ENCODE measurements at places on chromosomes 7 and 10. TPM values are rescaled to one million over a fixed set of nuclear protein-coding genes. Genes with fewer than 3 reads are reported as not detected.
A peak's percentile ranks its signal among the peaks of the same experiment; 100 is the strongest.

The GNA12 gene
- total RNA-seq = 17.4 TPM

The KAZALD1 gene
- total RNA-seq = not detected

The GIMAP8 gene
- total RNA-seq = 29.2 TPM

GRCh38 chr7:26587536-26587935, 276.9 kb downstream of the SKAP2 start:
- DNase-seq = no peak

DNA sequence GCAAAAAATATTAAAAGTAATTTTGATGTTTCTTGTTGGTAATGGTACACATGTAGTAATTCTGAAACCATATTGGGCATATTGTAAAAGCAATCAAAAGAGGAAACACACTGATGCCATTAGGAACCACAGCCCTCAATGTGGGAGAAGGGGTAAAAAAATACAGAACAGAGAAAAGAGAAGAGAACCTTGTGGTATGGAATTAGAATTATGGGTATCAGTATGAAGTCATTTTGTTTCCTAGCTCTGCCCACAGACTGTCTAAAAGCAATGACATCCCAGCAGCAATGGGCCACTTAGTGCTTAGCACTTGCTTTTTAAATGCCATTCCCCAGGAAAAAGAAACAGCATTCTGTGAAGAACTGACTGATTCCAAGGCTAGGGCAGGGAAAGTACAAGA, 61.5 kb downstream of the CPVL start:
- no peak for DNase-seq

DNA sequence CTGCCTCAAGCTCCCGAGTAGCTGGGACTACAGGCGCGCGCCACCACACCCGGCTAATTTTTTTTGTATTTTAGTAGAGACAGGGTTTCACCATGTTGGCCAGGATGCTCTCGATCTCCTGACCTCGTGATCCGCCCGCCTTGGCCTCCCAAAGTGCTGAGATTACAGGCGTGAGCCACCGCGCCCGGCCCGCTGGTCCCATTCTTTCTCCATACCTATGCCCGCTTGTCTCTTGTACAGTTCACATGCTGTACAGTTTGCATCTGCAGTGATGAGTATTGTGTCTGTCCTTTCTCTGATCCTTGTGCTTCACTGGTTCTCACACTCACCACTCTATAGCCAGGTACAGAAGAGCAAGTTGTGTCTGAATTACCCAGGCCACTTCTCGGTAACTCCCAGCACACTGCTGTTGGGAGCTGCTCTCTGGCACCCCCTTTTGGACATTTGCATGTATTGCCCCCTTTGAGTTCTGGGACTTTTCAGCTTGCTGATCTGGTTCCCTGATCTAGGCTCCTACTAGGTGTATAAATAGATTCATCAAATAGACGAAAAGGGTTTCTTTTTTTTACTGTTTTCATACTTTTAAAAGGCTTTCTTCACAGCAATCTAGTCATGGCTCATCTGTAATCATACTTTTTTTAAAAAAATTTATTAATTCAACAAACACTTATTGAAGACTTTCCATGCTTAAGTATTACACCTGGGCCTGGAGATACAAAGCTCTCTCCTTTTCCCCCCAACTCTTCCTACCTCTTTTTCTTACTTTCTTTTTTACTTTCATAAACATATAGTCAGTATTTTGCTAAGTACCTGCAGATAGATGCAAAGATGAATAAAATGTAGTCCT, 53.5 kb downstream of the AOAH start:
- peak; percentile 55 for DNase-seq

DNA sequence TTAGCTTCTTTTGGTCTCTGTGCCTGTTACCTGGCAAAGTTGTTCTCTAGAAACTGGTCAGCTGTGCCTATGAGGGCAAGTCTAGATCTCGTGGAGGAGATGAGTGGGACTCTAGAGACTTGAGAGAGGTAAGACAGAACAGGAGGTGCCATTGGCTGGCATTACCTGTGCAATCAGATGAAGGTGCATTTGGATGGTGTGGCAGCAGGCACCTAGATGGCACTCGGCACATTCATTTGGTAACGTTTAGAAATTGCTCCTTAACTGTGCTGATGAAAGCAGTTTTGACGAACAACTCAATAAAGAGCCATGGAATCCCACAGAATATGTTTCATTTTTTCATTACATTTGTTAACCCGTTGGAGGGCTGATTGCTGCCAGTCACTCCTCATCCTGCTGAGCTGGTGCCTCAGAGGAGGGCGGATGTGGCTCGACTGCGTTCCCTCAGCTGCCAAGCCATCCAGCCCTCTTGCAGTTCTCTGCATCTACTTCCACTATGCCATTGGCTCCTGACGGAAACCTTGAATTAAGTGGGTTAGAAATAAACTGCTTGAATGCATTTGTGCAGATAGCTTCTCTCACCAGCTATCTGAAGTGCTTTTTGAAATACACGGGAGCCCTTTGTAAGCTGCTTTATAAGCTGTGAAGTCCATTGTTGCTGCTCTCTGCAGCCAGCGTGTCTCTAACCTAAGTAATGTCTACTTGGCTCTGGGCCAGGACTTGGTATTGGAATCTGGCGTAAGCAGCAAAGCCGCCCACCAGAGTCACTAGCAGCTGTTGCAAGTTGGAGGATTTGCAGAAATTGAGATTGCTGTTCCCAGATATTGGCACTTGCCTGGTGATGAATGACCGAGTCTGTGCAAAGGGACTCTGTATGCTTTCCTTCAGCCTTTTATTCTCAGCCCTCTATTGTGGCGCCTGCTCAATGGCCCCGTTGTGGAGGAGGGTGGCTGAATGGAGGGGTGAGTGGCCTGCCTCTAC, 87.4 kb downstream of the LRRC4 start:
- no peak for DNase-seq

DNA sequence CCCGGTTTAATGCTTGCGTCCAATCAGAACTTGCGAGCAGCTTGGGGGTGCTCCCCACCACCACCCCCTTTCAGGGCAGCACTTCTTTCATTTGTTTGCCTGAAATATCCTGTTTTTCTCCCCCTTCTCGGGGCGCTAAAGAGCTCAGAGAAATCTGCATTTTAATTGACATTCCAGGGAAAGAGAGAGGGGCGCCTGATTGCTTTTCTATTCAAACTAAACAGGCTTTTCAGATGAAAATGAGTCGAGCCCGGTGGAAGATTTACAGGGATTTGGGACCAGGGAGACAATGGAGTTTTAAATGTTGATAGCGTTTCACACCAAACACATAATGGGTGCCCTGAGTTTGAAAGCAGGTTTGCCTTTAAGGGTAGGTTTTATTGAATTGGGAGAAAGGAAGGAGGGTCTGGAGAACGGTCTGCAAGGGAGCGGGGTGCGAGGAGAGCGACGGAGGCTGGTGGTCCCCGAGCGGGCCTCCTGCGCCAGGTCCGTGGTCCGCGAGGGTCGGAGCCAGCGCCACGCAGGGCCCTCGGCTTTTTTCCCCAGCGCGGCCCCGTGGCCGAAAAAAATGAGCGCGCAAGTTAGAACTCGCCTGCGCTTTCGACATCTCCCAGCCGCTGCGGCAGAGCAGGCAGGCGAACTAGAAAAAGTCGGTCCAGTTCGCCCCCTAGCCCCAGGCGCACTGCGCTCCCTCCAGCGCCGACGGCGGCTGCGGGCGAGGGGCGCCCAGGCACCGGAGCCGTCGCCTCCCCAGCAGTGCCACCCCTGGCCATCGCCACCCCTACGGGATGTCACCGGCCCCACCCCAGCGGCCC, 1.3 kb downstream of the FGFR2 start:
- DNase-seq = no peak

The LRIT1 gene
- total RNA-seq = not detected

The ACBD7 gene
- total RNA-seq = 1.5 TPM

- DNase-seq = no peak
Observed at GRCh38 chr7:135714534-135715009, 13.4 kb downstream of the SLC13A4 start.

DNA sequence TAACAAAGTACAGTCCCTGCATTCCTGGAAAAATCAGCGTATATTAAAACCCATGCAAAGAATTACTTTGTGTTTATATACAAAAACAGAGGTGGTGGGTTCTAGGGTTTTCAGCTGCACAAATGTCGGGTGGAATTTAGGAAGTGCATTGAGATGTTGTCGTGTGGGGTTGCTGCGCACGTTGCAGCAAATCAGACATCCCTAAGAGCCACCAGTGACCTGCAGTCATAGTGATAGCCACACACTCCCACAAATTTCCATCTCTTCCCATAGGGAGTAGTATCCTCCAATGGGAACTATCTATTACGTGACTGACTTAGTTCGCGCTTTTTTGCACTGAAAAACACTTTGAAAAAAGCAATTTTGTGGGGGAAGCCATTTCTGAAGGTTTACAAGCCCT, 375.2 kb upstream of the GALNT17 start:
- no peak for DNase-seq

GRCh38 chr7:2258661-2259365, 16.8 kb downstream of the NUDT1 start:
- DNase-seq = no peak

DNA sequence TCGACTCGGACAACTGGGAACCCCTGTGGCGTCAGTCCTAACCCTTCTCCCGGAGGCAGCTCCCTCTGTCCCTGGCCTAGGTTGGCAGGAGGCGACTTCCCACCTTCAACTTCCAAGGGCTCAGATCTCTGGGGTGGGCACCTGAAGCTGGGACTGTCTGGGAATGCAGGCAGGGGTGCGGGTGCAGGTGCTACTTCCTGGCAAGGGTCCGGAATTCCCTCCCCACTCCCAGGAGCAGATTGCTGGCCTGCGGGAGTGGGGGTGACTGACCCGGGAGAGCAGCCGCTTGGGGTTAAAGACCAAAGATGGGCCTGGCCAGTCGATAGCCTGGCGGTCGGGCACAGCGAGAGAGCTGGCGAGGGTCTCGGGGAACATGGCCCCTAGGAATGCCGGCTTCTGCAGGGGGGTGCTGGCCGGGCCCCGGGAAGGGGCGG, 387 bp downstream of the EPHA1 start:
- DNase-seq = peak; percentile 41

The ETV1 gene
- 0.44 TPM for total RNA-seq

DNA sequence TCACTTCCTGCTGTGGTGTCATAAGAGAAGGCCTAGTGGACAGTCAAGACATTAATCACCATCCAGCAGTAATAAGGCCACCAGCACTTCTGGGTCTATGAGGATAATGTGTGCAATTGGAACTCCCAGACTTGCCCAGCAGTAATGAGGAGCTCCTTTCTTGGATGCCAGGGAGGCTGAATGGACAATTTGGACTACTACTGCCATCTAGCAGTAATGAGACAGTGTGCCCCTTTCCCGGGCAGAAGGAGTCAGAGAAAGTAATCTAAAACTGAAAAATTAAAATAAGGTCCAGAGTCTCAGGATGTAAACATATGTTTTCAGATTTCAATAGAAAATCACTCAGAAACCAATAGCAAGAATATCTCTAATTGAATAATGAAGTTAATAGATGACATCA, 400.4 kb downstream of the CDC14C start:
- DNase-seq = no peak

DNA sequence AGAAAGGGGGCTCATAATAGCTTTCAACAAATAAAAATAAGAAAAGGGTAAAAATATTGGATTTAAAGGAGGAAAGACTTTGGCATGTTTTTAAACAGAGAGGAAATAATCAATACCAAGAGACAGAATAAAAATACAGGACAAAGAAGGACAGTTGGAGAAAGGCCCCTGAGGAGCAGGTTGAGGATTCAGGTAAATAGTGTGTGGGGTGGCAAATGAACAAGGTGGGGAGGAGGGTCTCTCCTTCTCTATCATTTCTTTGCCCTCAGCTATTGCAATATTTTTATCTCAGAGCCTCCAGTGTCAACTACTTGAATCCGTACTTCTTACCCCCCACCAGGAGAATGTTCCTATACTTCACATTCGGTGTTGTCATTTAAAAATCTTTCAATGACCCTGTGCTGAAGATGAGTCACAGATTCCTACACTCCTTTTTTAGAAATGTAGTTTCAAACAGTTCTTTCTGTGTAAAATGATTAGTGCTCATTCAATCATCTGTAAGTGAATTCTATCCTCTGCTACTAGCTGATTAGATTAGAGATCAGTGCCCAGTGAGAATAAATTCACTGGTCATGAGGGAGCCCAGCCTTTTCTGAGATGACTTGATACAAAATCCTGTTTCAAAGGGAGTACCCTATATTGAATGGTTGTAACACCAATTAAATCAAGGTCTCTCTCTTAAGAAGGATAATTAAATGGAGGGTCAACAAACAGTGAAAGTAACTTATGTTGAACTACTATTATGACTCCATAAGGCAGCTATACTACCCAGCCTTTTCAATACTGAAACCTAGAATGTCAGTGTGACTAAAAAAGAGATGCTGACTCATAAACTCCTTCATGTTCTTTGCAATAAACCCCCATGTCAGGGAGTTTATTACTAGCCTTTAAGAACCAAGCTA, 50.4 kb upstream of the WNT16 start:
- no peak for DNase-seq
